Epithelial cell of proximal tubule (primary cell): ENCODE measurements at places on chromosomes 5 and 9. TPM values are rescaled to one million over a fixed set of nuclear protein-coding genes. Genes with fewer than 3 reads are reported as not detected.

Gene PDZD2
- total RNA-seq: 1.8 and 8.4 TPM in 2 replicates

Gene NR3C1
- total RNA-seq: 14.1 and 14.6 TPM in 2 replicates

DNA sequence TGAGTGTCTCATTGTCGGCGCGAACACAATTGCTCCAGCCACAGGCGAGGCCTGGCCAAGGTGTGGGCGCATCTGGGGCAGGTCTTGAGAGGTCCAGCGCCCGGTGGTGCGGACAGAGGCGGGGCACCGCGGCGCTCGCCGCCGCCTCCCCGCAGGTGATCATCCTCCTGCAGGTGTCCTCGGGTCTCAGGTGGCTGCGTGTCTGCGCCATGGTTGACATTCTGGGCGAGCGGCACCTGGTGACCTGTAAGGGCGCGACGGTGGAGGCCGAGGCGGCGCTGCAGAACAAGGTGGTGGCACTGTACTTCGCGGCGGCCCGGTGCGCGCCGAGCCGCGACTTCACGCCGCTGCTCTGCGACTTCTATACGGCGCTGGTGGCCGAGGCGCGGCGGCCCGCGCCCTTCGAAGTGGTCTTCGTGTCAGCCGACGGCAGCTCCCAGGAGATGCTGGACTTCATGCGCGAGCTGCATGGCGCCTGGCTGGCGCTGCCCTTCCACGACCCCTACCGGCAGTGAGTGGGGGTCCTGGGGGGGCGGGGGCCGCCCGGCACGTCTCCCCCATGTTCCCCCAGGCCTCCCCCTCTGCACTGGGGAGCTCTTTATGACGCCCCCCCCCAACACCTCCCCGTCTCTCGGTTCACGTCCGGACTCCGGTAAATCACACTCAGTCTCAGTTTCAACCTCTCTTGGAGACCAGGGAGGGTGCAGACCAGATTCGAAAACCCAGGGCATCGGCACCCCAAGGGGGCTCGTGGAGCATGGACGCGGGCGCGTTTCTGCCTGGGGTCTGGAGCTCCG lies 446 bp downstream of the NXNL2 start:
- no peak for DNase-seq

DNA sequence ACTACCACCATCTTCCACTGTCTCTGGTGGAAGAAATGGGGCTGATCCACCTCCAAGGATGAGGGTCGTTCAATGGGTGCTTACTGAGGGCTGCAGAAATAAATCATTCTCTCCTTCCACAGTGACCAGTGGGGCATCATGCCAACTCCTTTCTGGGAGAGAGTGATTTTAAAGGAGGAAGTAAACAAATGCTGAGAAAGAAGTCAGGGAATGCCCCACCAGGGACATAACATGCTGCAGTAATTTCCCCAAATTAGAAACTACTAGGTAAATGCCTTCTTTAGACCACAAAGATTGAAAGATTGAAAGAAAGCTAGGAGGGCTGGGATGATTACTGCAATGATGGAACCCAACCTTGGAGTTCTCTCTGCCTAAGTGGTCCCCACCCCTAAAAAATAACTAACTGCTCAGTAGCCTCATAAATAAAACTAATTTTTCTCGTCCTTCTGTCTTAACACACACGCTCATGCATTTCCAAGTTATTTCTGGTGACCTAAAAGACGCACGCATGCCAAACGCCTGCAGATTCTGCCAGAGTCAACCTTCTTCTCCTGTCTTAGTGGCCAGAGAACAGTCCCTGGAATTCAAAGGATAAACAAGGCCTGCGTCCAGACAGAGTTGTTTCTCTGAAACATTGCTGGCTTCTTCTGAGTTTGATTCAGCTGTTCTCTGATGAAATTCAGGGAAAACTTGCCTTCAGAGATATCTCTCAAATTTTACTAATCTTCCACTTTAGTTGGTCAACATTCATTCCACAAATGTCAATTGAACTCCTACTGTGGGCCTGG lies 250.0 kb downstream of the NR3C1 start:
- no peak for DNase-seq
